MCF 10A (cell line): ENCODE measurements at places on chromosomes 12 and 14. TPM values are rescaled to one million over a fixed set of nuclear protein-coding genes. Genes with fewer than 3 reads are reported as not detected.
A peak's percentile ranks its signal among the peaks of the same experiment; 100 is the strongest.

- H3K4me3 ChIP-seq: no peak overlapping the region
- peaks cover 10% of the 10 kb centered on the region for H3K4me1 ChIP-seq
- H3K36me3 ChIP-seq: peaks cover 6% of the 10 kb centered on the region
- no peaks in the 10 kb centered on the region for H3K27me3 ChIP-seq
- no peak for DNase-seq
These were observed 148.8 kb upstream of the EGLN3 start for GRCh38 chr14:34099635-34100034.

DNA sequence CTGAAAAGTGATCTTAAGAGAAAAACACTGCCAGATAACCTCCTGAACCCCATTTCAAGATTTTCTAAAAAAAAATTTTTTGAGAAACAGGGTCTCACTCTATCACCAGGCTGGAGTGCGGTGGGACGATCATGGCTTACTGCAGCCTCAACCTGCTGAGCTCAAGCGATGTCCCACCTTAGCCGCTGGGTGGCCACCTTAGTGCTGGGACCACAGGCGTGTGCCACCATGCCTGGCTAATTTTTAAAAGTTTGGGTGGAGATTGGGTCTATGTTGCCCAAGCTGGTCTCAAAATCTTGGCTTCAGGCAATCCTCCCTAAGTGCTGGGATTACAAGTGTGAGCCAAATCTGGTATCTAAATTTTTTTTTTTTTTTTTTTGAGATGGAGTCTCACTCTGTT is 3.4 kb downstream of the PNMA1 start:
- peaks cover 39% of the 10 kb centered on the region for H3K36me3 ChIP-seq
- H3K27me3 ChIP-seq: no peaks in the 10 kb centered on the region
- H3K27ac ChIP-seq: no peak overlapping the region
- peaks cover 32% of the 10 kb centered on the region for H3K4me1 ChIP-seq

DNA sequence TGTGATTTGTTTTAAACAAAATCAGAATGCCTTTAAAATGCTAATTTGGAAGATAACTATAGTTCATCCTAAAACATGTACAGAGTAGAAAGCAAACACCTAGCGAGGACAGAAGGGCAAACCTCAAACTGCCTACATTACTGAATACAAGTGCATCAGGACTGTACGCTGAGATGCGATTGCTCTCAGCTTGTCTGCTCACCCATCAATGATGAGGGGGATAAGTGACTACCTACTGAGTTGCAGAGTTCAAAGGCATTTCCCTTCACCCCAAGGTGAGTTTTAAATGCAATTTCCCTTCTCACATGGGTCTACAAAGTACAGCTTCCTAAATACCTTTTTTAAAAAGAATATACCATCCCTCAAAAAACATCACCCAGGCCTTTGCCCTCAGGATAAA is 52.9 kb downstream of the PHLDA1 start:
- peak overlapping the region; percentile 81 for H3K27ac ChIP-seq
- DNase-seq: no peak
- no peaks in the 10 kb centered on the region for H3K27me3 ChIP-seq

DNA sequence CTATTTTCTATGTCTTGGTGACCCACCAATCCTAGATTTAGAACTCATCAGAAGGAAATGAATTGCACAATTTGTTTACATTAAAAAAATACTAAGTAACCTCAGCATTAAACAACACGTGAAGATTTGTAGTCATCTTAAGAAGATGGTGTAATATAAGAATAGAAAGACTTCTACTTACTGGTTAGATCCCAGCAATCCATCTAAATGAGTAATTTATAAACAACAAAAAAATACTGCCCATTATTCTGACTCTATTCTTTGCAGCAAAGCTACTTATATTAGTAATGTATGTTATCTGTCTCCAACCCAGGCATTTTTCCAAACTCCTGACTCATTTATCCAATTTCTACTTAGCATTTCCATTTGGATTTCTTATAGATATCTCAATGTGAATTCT is 67.8 kb downstream of the CD163L1 start:
- peaks cover 5% of the 10 kb centered on the region for H3K4me1 ChIP-seq
- H3K27me3 ChIP-seq: no peaks in the 10 kb centered on the region
- H3K27ac ChIP-seq: no peak overlapping the region
- no peak overlapping the region for H3K4me3 ChIP-seq
- H3K36me3 ChIP-seq: no peaks in the 10 kb centered on the region
- DNase-seq: peak; percentile 25

The GALNT6 gene
- total RNA-seq: 24.8 and 27.6 TPM in 2 replicates

GRCh38 chr12:89236237-89236636 is 116.1 kb downstream of the DUSP6 start:
- no peaks in the 10 kb centered on the region for H3K36me3 ChIP-seq
- DNase-seq: no peak
- no peak overlapping the region for H3K4me3 ChIP-seq
- H3K27ac ChIP-seq: no peak overlapping the region

The MYF6 gene
- not detected in 2 replicates for total RNA-seq

The PPP2R5C gene
- 118 and 122 TPM in 2 replicates for total RNA-seq

GRCh38 chr12:998020-998874 is 7.2 kb downstream of the ERC1 start:
- peaks cover 20% of the 10 kb centered on the region for H3K4me1 ChIP-seq
- no peak overlapping the region for H3K4me3 ChIP-seq
- no peaks in the 10 kb centered on the region for H3K27me3 ChIP-seq
- H3K36me3 ChIP-seq: peaks cover 21% of the 10 kb centered on the region

- no peak overlapping the region for H3K27ac ChIP-seq
- H3K27me3 ChIP-seq: no peaks in the 10 kb centered on the region
- no peak for DNase-seq
- H3K4me3 ChIP-seq: no peak overlapping the region
- H3K36me3 ChIP-seq: no peaks in the 10 kb centered on the region
- no peaks in the 10 kb centered on the region for H3K4me1 ChIP-seq
These were observed 805 bp upstream of the CRACR2A start for GRCh38 chr12:3753544-3754284.

DNA sequence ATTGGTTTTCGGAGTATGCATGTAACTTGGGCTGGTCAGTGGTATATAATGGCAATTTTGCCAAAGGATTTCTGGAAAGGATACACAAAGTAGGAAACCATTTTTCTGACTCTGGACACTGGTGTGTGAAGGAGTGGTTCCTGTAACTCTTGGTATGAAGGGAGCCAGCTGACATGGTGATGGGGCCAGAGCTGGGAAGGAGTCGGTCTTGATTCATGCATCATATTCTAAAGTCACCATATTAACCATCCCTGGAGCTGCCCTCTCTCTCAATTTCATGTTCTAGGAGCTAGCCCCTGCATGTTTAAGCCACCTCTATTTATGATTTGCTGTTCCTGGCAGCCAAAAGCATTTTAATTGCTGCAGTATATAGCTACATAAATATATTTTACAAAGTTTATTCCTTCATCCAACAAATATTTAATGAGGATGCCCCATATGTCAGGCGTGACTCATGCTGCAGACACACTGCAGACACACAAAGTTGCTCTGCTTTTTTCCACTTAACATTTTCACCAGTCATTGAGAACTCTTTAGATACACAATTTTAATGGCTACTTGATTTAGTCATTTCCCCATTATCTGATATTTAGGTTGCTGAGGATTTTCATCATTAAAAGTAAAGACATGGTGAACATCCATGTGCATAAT is 78.7 kb upstream of the PSMC1 start:
- DNase-seq: no peak
- no peaks in the 10 kb centered on the region for H3K4me1 ChIP-seq
- no peaks in the 10 kb centered on the region for H3K36me3 ChIP-seq
- H3K4me3 ChIP-seq: no peak overlapping the region
- no peaks in the 10 kb centered on the region for H3K27me3 ChIP-seq

The CCDC177 gene
- not detected in 2 replicates for total RNA-seq

DNA sequence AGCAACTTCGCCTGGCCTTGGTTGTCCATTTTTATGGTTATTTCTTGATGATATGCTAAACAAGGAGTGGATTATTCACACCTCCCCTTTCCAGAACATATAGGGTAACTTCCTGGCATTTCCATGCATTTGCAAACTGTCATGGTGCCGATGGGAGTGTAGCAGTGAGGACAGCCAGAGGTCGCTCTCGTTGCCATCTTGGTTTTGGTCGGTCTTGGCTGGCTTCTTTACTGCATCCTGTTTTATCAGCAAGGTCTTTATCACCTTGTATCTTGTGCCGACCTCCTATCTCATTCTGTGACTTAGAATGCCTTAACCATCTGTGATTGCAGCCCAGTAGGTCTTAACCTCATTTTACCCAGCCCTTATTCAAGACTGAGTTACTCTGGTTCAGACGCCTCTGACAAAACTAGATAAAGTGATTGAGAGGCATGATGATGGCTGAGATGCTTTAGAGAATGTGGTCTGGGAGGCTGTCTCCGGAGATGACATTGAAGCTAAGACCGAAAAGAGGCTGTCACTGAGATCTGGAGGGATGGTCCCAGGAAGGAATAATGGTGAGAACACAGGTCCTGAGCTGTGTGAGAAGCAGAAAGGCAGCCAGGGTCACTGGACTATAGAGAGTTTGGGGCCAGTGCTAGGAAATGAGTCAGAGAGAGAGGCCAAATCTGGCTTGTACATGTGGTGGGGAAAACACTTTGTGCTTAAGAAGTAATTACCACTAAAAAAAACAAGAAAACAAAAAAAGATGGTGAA is 2.9 kb downstream of the GLT1D1 start:
- H3K27me3 ChIP-seq: no peaks in the 10 kb centered on the region
- H3K36me3 ChIP-seq: no peaks in the 10 kb centered on the region
- no peak for DNase-seq
- H3K4me3 ChIP-seq: no peak overlapping the region
- no peaks in the 10 kb centered on the region for H3K4me1 ChIP-seq

The MYBPC1 gene
- 0.29 and 0.70 TPM in 2 replicates for total RNA-seq

GRCh38 chr12:15538881-15539280 is 216.6 kb downstream of the PTPRO start:
- H3K4me1 ChIP-seq: peaks cover 18% of the 10 kb centered on the region
- no peaks in the 10 kb centered on the region for H3K36me3 ChIP-seq
- no peak overlapping the region for H3K4me3 ChIP-seq
- H3K27ac ChIP-seq: no peak overlapping the region
- no peak for DNase-seq

GRCh38 chr12:1328391-1328790 is 266.0 kb downstream of the FBXL14 start:
- peaks cover 6% of the 10 kb centered on the region for H3K36me3 ChIP-seq
- H3K4me3 ChIP-seq: no peak overlapping the region
- H3K27me3 ChIP-seq: no peaks in the 10 kb centered on the region
- H3K4me1 ChIP-seq: peaks cover 14% of the 10 kb centered on the region
- H3K27ac ChIP-seq: no peak overlapping the region

DNA sequence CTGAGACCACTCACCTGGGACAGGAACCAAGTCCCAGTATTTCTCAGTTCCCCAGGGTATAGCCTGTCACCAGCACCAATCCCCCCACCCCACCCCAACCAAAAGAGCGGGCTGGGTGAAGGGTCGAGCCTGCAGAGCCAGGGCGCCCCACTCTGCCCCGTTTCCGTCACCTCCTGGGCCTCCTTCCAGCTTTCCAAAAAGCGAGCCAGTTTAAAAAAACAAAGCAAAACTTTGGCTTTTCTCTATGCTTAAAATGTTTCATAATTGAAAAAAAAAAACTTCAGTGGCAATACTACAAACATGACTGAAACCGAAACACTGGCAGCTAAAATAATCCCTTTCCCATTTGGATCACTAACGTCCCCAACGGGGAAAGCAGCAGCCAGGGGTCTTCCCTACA is 7.5 kb downstream of the CAMKK2 start:
- H3K4me3 ChIP-seq: no peak overlapping the region
- H3K27ac ChIP-seq: no peak overlapping the region
- no peaks in the 10 kb centered on the region for H3K27me3 ChIP-seq
- no peaks in the 10 kb centered on the region for H3K4me1 ChIP-seq
- H3K36me3 ChIP-seq: peaks cover 34% of the 10 kb centered on the region

The TDP1 gene
- total RNA-seq: 13.3 and 16.3 TPM in 2 replicates

DNA sequence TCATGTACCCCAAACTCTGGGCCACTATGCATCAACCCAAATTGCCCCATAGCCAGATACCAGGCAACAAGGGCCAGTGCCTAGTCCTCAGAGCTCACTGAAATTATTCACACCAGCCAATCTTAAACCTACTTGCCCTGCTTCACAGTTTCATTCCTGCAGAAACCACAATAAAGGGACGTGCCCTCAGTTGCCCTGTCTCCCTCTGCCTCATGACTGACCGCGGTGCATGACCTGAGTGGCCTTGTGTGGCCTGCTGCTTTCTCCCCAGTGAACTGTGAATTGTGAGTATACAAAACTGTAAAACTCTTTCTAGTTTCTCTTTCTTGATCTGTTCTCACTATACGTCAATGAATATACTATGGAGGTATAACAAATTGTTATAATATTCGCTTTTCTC is 490.9 kb upstream of the MIS18BP1 start:
- H3K4me3 ChIP-seq: no peak overlapping the region
- H3K4me1 ChIP-seq: no peaks in the 10 kb centered on the region
- DNase-seq: no peak
- H3K27ac ChIP-seq: no peak overlapping the region

- H3K4me3 ChIP-seq: no peak overlapping the region
- DNase-seq: no peak
- no peaks in the 10 kb centered on the region for H3K36me3 ChIP-seq
- no peak overlapping the region for H3K27ac ChIP-seq
These were observed 79.9 kb upstream of the KCNA1 start for GRCh38 chr12:4829793-4830162.

DNA sequence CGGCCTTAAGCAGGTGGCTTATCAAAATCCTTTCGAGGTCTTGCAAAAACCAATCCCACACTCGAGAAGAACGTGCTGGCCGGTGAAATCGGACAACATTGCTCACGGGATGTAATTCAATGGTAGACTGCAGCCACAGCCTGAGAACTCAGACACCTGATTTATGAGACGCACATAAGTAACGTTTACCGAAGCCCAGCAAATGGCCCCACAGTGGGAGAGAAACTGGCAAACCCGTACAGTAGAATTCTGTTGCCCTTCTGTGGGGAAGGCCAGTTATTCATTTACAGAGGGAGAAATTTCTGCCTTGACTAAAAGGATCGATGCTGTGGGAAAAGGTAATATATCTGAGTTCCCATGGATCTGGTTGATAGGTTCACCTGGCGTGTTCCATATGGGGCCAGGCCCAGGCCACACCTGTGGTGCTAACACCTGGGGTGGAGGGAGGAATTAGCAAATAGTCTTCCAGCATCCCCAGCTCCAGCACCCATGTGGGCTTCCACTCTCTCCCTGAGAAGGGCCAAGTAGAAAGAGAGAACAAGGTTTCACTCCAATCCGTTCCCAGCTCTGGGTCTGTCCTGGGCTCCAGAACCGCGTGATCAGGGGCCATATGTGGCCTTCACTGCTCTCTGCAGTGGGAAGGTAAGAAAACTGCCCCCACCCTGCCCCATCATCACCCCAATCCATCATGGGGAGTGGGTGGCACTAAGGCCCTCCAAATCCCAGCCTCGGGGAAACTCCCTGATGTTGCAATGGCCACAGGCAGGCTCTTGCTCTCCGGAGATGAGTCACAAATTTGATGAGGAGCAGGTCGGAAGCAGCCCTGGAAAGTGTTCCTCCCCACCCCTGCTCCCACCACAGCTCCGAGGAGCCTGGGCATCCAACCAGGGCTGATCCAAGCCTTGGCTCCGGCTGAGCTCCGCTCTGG is 12.7 kb downstream of the BDKRB1 start:
- no peaks in the 10 kb centered on the region for H3K27me3 ChIP-seq
- peaks cover 45% of the 10 kb centered on the region for H3K4me1 ChIP-seq
- peak overlapping the region; percentile 43 for H3K4me3 ChIP-seq
- DNase-seq: peak; percentile 98
- peak overlapping the region; percentile 78 for H3K27ac ChIP-seq

The VDR gene
- 22.3 and 23.4 TPM in 2 replicates for total RNA-seq

The TCL1B gene
- not detected in 2 replicates for total RNA-seq
